Kidney (tissue), 22 donors: ENCODE measurements at places on chromosomes 16 and 17. TPM values are rescaled to one million over a fixed set of nuclear protein-coding genes. Genes with fewer than 3 reads are reported as not detected.

GRCh38 chr16:50311134-50311528 lies 44.8 kb downstream of the ADCY7 start:
- no peak for DNase-seq

DNA sequence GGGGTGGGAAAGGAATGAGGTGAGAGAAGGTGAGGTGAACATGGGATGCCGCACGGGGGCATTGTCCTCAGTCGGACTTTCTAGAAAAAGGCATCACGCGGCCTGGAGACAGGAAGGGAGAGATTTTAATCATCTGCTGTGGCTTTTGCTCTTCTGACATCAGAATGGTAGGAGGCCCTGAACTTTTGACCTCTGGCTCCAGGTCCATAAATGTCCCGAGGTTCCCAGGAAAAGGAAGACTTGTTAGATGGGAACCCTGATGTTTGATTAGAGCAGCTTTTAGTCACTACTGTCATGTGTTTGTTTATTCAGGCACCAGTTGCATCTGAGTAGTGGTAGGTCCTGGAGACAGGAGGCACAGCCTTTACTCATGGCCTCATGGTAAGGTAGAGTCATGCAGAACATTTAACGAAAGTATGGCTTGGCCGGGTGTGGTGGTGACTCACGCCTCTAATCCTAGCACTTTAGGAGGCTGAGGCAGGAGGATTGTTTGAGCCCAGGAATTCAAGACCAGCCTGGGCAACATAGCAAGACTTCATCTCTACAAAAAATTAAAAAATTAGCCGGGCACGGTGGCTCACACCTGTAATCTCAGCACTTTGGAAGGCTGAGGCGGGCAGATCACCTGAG lies 203.1 kb downstream of the MSI2 start:
- DNase-seq: no peak

- DNase-seq: no peak
Measured at GRCh38 chr16:72612256-72612655, 435.7 kb downstream of the ZFHX3 start.

GRCh38 chr16:85134076-85134788 lies 22.0 kb upstream of the CIBAR2 start:
- DNase-seq: no peak

GRCh38 chr17:77962348-77962747 lies 3.8 kb downstream of the TNRC6C start:
- no peak for DNase-seq

Gene TSNAXIP1
- polyA plus RNA-seq: 2.8 TPM

Gene KRTAP1-5
- not detected for polyA plus RNA-seq

Gene COIL
- 8.6 TPM for polyA plus RNA-seq
